Mucosa of descending colon (tissue), 3 donors: ENCODE measurements at places on chromosomes 1 and 21. TPM values are rescaled to one million over a fixed set of nuclear protein-coding genes. Genes with fewer than 3 reads are reported as not detected.

DNA sequence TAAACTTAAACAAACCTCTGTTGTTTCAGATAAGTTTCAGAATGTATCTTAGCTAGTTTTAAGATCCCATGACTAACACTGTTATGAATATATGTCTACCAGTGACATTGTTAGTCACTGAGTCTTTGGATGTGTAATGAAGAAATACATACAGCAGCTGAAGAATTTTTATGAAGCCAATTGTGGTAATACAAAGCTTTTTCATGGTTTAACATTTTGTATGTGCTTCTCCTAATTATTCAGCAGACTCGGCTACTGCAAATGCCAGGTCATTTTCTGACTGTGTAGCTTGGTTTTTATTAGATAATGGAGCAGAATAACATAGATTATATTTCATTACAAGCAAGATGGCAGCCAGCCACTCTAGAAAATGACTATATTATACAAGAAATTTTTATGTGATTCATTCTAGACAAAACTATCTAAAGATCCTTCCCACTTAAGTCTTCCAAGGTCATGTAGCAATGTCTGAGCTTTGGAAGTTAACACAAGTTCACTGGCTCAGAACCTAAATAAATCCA, 147.8 kb downstream of the TNFSF18 start:
- DNase-seq, result no peak

DNA sequence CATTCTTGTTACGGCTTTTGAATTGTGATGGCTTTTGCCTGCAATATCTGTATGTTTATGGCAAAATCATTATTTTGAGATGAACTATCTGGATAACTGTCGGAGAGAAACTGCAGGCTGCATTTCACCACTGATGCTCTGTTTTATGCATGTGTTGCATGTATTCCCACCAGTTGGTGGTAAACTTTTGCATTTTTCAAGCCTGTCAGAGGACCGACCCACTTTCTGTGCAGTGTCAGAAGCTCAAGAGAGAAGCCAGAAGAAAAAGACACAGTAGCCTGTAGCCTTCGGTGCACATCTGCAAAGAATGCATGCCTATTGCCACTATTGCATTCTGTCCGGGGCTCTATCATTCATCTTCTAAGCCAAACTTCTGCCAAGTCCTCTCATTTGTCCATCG, 41.6 kb downstream of the OLIG1 start:
- no peak for DNase-seq

DNA sequence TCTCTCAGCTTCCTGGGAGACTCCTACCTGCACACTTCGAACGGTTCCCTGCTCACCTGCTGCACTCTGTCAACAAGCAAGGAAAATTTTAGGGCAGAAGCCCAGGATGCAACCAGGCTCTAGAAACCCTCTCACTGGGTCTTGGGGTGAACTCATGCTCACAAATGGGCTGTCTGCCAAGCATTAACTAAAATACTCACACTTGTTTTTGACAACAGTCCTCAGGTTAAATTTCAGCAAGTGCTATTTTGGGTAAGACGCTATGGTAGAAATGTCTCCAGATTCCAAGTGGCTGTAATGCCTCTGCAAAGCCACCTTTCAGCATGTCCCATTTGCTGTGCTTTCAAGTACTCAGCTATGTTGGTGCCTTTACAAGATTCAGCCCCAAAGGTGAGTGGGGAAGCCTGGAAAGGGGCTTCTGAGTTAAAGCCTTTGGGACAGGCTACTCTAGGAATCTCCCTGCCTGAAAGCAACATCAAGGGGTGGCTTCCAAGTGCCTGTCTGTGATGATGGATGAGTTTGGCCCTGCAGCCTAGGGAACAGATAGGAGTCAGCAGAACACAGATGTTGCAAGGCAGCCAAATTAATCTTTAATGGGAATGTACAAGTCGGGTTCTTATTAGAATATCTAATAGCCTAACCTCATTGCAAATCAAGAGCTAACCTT, 211.9 kb upstream of the SPAG17 start:
- DNase-seq, result no peak

- DNase-seq, result peak; percentile 75
Measured at GRCh38 chr1:1540090-1540817, at the start of gene TMEM240. Gene TMEM240, minus strand, starts transcription at chr1:1540624. Its CDS starts 278 bp downstream, at chr1:1540346.

- no peak for DNase-seq
Measured at GRCh38 chr1:42017259-42017658, 98.5 kb upstream of the HIVEP3 start.

- no peak for DNase-seq
Measured at GRCh38 chr1:192171123-192171522, 12.9 kb downstream of the RGS18 start.

- DNase-seq, result no peak
Measured at GRCh38 chr1:178098262-178098661, 4.4 kb downstream of the RASAL2 start.

KLHDC9 gene
- total RNA-seq, result 9.7 TPM

PDC gene
- total RNA-seq, result not detected

RAB42 gene
- total RNA-seq, result 3.5 TPM

DNA sequence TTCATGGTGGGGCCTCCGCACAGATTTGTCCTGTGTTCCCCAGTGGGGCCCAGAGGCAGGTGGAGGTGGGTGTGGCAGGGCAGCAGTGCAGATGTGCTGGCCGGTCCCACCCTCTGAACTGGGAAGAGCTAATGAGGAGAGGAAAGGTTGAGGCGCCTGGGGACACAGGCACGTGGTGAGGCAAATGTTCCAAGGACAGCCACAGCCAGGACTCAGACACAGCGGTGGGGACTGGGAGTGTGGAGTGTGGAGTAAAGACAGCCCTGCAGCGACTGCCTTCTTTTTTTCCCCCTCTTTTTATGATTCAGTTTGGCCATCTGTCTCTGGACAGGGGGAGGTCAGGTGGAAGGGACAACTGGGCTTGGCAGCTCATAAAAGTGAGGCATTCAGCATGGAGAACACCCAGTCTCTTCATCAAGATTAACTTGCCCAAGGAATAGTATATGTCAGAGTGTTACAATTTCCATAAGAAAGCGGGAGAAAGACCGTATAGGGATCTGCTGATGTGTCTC, 104.2 kb upstream of the GCLM start:
- DNase-seq, result no peak

CASQ1 gene
- total RNA-seq, result not detected

GRCh38 chr1:87284456-87285240, 44.0 kb upstream of the LMO4 start:
- DNase-seq, result no peak

AKNAD1 gene
- 0.60 TPM for total RNA-seq

DNA sequence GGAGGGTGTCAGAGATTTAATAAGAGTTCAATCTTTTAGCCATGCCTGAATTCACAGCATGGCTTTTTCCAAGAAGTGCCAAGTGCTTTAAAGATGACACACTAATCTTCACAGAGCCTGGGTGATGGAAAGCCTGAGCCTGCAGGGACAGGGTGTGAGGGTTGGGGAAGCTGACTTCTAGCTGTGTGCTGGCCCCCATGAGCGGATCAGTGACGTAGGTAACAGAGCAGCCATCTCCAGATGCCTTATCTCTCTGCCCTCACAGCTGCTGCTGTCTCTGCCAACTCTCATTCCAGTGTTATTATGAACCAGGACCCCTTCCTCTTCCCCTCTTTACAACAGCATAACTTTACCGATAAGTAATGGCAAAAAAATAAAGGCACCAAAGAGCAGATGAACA, 30.6 kb downstream of the FAM78B start:
- no peak for DNase-seq

DNA sequence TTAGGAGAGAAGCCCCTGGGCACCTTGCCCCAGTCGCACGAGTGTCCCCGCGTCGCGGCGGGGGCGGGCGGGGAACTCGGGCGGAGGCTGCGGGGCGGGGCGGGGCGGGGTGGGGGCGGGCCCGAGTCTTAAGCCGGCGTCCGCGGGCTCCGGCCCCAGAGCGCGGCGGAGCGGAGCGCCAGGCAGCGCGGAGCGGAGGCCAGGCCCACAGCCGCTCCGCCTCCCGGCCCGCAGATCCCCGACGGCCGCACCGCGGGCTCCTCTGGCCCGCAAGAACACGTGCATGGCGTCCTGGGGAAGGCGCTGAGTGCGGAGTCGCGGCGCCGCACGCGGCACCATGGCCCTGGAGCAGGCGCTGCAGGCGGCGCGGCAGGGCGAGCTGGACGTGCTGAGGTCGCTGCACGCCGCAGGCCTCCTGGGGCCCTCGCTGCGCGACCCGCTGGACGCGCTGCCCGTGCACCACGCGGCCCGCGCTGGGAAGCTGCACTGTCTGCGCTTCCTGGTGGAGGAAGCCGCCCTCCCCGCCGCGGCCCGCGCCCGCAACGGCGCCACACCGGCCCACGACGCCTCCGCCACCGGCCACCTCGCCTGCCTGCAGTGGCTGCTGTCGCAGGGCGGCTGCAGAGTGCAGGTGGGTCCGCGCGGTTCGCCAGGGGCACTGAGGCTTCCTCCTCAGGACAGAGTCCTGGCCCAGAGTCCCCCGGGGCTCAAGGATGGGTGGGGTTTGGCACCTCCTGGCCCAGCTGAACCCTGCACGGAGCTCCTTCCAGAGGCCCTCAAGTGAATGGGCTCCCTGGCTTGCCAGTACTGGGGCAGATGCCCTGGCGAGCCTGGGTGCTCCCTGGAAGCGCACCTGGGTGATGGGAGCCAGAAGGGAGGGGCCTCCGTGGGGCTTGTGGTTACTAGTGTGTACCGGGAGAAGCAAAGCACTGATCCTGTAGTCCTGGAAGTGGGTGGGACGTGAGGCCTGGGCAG, at the start of gene ESPN:
Gene ESPN, plus strand, starts transcription at position 158 of the 975 bp plus-strand sequence. Its CDS starts 180 bp downstream, at position 338.
- DNase-seq, result peak; percentile 58

TMEM200B gene
- 3.9 TPM for total RNA-seq

DNA sequence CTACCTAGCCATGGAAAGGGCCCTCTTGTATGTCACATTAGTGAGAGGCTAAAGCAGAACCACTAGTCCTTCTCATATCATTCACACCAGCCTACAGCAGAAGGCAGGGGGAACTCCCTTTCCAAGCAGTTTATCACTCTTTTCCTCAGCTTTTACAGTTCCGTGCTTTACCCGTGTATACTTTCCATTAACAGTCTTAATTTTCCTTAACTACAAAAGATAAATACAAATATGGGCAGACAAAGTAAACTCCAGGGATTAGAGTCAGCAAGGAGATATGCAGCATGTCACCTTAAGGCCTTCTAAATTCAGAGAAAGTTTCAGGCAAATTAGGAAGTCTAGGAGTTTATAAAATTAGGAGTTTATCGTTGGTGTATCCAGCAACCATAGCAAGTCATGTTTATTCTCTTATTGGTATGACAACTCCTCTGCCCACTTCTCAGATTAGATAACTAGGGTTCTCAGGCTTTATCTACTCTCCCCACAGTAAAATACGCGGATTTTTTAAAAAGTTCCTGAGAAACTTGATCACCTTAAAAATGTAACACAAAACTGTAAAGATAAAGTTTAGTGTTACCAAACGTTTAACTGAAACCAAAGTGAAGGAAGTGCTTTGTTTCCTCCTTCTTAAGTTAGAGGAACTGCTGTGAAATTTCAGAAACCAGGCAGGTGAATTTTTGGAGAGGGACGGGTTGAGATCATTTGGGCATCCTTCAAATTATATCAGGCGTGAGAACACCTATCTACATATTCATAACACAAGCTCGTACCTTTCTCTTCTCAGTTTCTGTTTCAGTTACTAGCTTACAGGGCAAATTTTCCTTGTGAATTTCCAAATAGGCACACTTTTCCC, 42.7 kb upstream of the SLC19A2 start:
- no peak for DNase-seq

DNA sequence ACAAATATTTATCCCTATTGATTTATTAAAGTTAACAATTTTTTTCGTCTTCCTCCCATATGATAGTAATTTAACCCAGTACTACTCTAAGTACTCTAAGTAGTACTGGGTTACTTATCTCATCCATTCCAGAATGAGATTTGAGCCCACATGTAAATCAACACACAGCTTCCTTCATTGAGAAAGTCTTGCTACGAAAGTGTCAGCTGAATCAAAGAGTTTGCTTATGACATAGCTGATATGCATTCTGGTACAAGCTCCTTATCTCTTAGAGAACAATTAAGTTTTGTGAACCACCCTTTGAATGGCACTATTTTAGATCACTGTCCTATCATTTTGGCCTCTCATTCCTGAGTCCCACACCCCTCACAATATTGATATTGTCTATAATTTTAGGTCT, 2.4 kb upstream of the SLC44A3 start:
- DNase-seq, result no peak

DNA sequence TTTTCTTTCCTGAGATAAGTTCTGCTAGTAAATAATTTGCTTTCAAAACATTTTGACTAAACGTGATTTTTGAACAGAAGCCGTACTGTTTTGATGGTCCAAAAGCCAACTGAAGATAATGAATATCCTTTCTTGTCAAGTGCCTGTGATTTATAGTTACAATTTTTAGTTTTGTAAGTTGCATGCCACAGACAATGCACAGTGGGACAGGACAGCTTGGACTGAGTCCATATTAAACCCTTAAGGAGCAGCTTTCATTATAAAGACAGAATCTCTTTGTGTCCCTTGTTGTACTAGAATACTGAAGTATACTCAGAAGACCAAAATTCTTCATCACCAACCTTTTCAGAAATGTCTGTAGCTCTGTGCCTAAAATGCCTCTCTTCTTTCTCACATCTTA, 92.2 kb downstream of the LTN1 start:
- DNase-seq, result no peak

- no peak for DNase-seq
Measured at GRCh38 chr1:231899046-231899445, 272.5 kb downstream of the DISC1 start.

DNA sequence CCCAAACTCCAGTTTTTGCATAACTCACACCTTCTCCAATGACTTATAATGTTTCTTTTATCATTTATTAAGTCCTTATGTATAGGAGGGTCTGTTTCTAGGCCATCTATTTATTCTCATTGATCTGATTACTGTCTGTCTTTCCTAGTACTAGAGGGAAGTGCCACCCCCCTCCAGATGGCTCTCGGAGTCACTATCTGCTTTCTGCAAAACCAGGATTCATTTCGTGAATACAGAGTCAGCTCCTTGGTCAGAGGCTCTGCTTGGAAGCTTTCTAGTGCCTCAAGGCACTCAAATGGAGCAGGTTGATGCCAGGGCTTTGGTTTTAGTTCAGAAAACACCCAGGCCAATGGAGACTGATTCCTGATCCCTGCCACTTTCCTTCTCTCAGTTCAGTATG, 102.3 kb upstream of the CD34 start:
- no peak for DNase-seq

MAPKAPK2 gene
- total RNA-seq, result 72.1 TPM

DNA sequence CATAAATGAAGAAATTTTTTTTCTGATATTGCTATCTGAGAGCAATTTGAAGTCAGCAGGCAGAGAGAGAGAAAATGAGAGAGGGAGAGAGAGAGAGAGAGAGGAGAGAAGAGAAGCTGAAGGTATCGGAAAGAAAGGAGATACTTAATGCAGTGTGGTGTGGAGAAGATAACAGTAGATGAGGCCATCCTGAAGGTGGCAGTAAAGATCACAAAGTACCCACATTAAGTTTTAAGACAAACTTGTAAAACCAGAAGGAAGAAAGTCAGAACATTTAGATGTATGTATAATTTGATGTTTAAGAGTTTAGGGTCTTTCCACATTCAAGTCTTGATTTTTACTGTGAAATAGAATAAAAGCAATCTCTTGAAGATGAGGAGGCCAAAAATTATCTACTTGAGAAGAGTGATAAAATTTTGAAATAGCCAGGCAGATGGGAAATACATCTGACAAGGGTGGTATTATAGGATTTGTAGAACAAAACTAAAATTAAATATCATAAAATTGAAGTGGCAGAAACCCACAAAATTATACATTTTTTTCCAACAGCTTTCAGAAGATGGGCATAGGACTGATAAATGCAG, 1753.4 kb downstream of the MRPL39 start:
- no peak for DNase-seq

ARL8A gene
- 69.6 TPM for total RNA-seq

DIO1 gene
- not detected for total RNA-seq

OR2M5 gene
- not detected for total RNA-seq
